Activated naive CD4-positive, alpha-beta T cell treated with anti-CD3 and anti-CD28 coated beads, Interleukin-2, amount 10 ng/mL, durations not matched to agents 7 days and 5 days (primary cell): ENCODE measurements at places on chromosomes 6 and 20.

- DNase-seq: no peak
Measured at GRCh38 chr20:36197271-36197670, 39.0 kb upstream of the AAR2 start.

DNA sequence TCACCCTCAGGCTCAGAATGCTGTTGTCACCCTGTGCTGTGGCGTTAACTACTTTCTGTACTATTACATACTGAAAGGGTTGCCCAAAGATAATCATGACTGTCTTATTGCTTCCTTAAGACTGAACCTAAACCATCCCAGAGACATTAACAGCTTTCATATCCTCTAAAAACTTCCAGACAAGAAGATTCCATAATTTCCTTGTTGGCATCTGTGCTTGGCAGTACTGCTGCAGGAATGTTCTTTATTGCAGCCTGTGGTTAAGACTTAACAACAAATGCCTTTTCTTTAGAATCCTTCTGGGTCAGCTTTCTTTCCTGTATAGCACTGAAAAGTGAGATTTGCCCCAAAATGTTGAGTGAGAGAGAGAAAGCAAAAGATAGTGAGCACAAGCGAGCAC is 109.7 kb downstream of the GJA10 start:
- DNase-seq: no peak

- no peak for DNase-seq
Measured at GRCh38 chr6:76742919-76743318, 670.5 kb upstream of the IMPG1 start.

GRCh38 chr6:121522771-121523386 is 87.4 kb downstream of the GJA1 start:
- no peak for DNase-seq

- no peak for DNase-seq
Measured at GRCh38 chr6:20565342-20565741, 31.1 kb downstream of the CDKAL1 start.

- DNase-seq: no peak
Measured at GRCh38 chr6:86706449-86706848, 230.9 kb upstream of the HTR1E start.

DNA sequence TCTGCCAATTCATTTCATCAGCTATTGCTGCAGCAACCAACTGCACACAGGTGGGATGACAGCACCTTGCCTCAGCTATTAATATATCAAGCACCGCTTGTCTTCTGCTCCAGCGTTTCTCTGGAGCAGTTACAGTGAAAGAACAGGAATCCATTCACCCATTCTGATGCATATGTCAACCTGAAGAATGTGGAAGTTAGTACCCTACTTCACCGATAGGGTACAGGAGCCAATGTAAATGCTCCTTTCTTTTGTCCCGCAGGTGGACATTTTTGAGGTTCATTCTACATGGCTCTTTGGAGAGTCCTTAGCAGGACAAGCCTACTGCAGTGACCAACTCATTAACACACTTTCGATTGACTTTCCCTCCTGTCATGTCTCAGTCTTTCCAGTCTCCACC is 139.9 kb upstream of the PRND start:
- no peak for DNase-seq

- DNase-seq: no peak
Measured at GRCh38 chr20:46701057-46701456, 8.4 kb upstream of the SLC2A10 start.
